ENCODE measurements at places on chromosomes 7 and 10.

DNA sequence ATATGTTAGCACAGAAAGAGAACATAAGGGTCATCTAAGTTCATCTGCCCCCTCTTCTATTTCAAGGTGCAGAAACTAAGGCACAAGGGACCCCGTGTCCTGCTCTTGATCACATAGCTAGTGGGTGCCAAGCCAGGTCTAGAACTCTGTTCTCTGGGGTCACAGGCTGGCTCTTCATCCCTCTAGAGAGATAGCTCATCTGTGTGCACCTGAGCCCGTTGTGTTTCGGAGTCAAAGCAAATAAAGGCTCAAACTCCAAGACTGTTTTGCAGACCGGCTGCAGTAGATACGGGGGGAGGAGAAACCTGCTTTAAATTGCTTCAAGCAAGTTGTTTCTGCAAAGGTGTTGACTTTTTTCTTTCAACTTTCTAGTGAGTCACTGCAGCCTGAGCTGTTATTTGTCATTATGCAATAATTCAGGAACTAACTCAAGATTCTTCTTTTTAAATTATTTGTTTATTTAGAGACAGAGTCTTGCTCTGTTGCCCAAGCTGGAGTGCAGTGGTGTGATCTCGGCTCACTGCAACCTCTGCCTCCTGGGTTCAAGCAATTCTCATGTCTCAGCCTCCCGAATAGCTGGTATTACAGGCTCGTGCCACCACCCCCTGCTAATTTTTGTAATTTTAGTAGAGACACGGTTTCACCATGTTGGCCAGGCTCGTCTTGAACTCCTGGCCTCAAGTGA, 6.5 kb downstream of the BLVRA start:
- peak; percentile 44 for DNase-seq

DNA sequence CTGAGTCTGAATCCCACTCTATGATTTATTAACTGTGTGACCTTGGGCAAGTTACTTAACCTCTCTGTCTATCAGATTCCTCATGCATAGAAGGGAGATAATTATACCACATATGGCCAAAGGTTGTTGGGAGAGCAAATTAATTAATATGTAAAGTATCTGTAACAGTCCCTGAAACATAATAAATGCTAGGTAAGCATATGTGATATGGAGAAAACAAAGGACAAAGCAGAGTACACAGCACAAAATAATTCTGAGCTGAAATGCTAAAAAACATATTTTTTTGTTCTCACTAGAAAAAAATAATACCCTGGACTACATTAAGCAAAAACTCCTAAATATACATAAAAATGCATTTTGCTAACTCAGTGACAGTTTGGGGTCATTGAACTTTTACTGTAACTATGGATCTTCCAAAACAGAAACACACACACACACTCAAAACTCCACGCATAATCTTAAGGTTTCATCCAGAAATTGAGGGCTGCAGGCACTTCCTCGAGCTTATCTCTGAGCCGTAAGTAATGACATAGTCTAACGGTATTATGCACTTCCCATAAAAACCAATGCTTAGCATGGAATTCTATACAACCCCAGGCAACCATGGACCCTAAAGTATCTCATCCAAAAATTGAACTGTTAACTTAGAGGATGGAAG, 201.7 kb upstream of the PTN start:
- no peak for DNase-seq

GRCh38 chr10:3972460-3973301, 187.7 kb upstream of the KLF6 start:
- DNase-seq: no peak

- DNase-seq: no peak
Measured at GRCh38 chr10:128044186-128044585, 82.0 kb downstream of the MKI67 start.
